ENCODE measurements at places on chromosomes 7 and 10.
A peak's percentile ranks its signal among the peaks of the same experiment; 100 is the strongest.

GRCh38 chr10:122142641-122143237 lies 128.4 kb upstream of the BTBD16 start:
- peak; percentile 70 for DNase-seq

DNA sequence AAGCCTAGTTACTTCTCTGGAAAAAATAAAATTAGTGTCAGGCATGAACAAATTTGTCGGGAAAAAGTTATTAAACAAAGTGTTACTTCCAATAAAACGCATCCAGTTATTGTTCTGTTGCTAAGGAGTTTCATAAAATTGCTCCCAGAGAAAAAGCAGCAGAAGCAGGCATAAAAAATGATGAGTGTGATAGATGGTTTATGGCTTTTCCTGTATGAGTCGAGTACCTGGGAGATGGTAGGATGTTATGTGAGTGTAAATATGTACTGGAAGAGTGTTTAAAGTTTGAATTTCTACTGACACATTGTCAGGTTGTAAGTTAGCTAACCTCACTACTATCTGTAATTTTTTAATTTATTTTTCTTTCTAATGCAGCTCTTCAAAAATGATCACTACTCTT lies 390.7 kb downstream of the ARL4A start:
- DNase-seq = no peak

- DNase-seq = no peak
Observed at GRCh38 chr7:21414795-21415393, 13.0 kb upstream of the SP4 start.

- no peak for DNase-seq
Observed at GRCh38 chr7:158448430-158449100, 139.1 kb downstream of the PTPRN2 start.

DNA sequence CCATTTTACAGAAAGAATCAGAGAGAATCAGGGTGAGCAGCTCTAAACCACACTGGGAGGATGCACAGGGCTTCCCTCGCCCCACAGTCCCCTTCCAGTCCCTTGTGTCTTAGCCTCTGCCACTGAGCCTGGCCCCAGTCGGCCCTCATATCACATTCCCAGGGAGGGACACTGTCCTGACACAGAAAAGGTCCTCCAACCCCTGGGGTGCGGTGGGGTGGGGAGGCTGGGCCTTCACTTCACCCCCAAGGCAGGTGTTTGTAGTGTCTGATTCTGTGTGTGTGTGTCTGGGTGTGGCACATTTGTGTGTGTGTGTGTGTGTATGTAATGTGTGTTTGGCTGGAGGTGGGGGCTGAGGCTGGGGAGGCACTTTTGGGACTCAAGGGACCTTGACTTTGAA lies 1.8 kb upstream of the KCP start:
- DNase-seq = no peak

DNA sequence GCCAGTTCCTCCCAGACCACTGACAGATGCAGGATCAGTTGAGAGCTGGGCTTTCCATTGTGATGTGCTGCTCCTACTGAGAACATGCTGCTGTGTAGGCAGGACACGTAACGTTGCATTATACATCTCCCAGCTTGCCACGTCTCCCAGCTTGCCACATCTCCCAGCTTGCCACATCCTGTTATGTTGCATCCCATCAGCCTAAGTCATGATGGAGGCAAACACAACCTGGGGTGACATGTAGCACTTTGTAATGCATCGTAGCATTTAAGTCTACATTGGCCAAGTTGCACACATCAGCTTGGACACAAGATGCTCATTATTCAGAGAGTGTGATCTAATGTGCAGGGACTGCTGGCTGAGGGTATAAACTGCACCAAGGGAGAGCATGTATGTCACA lies 73.3 kb upstream of the CHCHD3 start:
- DNase-seq = no peak

GRCh38 chr10:93463723-93464476 lies 18.2 kb downstream of the MYOF start:
- DNase-seq = peak; percentile 47

GRCh38 chr7:129789000-129789399 lies 163.8 kb downstream of the UBE2H start:
- no peak for DNase-seq

DNA sequence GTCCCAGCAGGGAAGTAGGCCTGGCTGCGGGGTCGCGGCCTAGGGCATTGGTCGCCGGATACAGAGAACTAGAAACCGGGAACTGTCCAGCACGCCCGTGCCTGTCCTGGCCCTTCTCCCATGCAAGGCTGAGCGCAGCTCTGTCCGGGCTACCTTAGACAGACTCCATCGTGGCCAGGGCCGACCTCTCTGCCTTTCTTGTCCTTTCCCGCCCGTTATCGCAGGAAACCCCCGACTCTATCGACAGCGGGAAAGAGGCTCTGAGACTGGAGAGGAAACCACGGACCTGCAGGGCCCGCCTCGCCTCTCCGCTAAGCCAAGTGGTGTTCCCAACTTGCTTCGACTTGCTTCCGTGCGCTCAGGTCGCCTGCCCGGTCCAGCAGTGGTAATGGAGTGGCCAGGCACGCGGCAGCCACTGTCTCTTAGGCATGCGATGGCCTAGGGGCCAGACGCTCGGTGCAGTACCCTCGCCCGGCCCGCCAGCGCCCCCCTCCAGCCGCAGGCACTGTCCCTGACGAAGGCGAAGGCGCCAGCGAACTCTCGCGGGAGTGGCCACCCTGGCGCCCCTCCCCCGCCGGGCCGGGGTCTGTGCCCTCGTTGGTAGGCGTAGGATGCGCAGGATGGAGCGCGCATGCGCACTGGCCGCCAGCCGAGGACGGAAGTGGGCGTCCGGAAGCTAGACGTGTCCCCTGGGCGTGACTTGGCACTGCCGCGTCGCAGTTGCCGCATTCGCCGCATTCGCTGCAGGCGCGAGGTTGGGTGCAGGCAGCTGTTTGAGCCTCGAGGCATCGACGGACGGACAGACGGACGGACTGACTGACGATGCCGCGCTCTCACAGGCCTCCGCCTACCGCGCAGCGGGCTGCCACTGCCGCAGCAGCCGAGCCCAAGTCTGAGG lies 54.4 kb downstream of the MCMBP start:
- peak; percentile 92 for DNase-seq

DNA sequence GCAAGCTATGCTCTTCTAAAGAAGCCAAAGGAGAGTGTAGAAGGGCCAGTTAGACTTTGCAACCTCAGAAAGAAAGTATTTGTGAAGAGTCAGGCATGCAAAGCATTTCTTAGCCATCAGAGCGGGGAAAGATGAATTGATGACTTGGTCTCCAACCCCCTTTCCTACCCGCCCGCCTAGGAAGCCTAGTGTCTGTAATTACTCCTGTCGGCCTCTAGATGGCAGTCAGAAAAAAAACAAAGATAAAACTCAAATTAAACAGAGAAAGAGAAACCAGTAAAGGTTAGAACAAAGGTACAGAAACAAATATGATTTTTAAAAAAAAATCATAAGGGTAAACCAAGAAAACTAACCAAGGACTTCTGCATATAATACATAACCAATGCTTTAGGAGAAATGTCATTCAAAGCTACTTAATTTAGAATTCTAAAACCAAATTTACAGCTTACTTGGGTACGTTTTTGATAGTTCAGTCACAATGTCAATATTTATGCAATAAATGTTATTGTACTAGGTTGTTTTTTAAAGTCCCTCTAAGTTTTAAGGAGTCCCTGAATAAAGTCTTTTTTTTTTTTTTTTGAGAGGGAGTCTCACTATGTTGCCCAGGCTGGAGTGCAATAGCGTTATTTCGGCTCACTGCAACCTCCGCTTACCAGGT lies 97.6 kb downstream of the LYZL1 start:
- peak; percentile 55 for DNase-seq

- no peak for DNase-seq
Observed at GRCh38 chr7:13898957-13899670, 90.4 kb downstream of the ETV1 start.

GRCh38 chr7:128955981-128956380 lies 18.3 kb downstream of the IRF5 start:
- DNase-seq = no peak

DNA sequence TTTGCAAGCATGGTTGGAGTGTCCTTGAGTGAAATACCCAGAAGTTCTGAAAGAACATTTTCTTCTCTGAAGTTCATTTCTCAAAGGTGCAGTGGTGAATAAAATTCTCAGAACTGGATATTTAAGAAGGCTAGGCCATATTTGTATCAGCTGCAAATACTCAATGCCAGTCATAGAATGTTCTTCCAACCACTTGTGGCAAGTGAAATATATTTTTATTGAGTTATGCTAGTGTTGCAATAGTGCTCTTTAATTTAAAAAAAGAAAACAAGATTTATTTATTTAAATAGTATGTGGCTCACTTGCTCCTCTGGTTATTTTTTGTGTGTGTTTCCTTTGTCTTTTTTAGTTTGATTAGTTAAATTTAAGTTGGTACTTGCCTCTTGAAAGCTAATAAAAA lies 64.5 kb downstream of the PALS2 start:
- no peak for DNase-seq

GRCh38 chr7:5523052-5523711 lies 99.5 kb upstream of the TNRC18 start:
- peak; percentile 68 for DNase-seq

GRCh38 chr7:100429637-100430492 lies at the start of gene MEPCE:
MEPCE (plus strand) TSS chr7:100429831; CDS start chr7:100430019, 188 bp downstream.
- DNase-seq = peak; percentile 99

- DNase-seq = no peak
Observed at GRCh38 chr10:33288127-33288526, 46.3 kb downstream of the NRP1 start.

DNA sequence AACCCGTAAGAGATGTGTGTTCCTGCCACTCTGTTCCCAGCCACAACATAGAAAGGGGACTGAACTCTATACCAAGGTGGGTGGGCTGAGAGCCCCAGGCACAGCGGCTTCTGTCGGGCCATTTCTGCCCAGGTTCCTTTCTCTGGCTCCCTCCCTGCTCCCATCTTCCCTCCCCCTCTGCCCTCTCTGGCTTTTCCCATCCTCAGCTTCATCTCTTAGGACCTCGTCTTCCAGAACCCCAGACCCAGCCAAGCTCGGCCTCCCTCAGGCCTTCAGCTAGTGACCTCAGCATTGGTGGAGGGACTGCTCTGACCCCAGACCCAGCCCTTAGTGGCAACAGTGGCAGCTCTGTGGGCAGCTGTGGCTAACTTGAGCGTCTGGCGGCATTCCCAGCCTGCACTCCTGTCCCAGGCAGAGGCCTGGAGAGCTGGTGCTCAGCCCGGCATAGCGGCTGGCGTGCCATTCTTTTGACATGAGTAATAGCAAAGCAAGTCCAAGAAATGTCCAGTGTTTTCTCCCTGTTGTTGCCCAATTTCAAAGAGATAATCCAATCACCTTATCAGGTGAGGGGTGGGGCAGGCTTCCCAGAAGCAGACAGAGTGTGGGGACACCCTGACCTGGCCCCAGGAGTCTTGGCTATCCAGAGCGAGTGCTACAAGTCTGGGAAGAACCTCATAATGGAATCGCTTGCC lies 15.9 kb downstream of the PTPRE start:
- no peak for DNase-seq

DNA sequence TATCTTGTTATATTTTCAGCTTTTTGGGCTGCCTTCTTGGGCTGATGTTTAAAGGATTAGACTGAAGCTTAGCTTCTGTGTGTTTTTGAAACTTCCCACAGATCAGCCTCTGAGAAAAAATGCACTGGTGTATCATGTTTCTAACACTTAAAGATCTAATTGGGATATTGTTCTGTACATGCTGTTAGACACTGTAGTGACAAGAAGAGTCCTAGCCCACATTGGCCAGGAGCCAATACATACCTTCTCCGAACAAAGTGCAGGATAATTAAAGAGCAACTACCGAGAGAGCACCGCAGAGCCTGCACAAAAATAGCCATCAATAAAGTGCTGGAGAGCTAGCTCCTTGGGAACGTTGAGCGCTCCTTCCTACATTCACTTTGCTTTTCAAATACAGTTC lies 289.4 kb upstream of the SP8 start:
- DNase-seq = peak; percentile 35

- DNase-seq = no peak
Observed at GRCh38 chr7:41292487-41292886, 410.4 kb downstream of the INHBA start.

DNA sequence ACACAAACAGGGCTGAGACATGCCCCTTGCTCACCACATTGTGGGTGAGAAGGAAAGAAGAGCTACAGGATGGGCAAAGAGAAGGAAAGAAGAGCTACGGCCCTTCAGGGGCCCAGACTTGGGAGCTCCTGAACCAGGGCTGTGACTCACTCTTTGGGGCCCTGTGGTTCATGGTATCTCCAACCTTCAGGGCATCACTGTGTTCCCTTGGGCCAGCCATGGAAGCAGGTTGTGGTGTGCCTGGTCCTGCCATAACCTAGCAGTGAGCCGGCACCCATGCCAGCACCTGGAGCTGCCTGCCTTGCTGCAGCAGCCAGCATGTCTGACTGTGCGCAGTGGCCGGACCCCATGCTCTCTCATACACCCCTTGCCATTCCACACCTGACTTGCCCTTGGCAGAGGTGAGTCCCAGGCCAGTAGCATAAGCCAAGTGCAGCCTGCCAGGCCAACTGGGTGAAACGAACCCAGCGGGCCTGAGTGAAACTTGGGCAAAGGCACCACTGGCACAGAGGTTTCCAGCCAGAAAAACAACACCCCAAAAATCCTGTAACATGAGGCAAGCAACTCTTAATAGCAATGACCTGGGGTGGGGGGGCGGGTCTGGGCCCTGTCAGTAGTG lies 89.0 kb upstream of the CACUL1 start:
- no peak for DNase-seq

- no peak for DNase-seq
Observed at GRCh38 chr10:63030536-63030935, 102.6 kb upstream of the NRBF2 start.

- no peak for DNase-seq
Observed at GRCh38 chr7:15855525-15856109, 169.1 kb upstream of the MEOX2 start.

DNA sequence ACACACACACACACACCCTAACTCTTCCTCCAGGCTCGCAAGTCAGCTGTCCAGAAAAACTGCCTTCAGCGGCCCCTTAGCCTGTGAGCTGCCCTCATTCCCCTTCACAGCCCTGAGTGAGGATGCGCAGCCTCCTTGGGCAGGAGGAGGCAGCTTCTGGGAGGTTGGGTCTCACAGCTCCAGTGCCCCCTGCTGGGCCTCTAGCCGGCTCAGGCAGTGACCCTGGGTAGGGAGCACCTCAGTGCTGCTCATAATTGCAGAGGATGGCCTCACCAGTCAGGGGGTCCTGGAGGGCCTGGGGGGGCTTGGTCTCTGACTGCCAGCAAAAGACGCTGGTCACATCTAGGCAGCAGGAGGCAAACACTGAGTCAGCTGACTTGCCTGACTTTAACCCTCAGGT lies 43.7 kb downstream of the ZNF273 start:
- no peak for DNase-seq

- no peak for DNase-seq
Observed at GRCh38 chr7:133698127-133698526, 429.0 kb upstream of the LRGUK start.

- DNase-seq = peak; percentile 55
Observed at GRCh38 chr10:101066146-101066895, 4.5 kb downstream of the KAZALD1 start.

DNA sequence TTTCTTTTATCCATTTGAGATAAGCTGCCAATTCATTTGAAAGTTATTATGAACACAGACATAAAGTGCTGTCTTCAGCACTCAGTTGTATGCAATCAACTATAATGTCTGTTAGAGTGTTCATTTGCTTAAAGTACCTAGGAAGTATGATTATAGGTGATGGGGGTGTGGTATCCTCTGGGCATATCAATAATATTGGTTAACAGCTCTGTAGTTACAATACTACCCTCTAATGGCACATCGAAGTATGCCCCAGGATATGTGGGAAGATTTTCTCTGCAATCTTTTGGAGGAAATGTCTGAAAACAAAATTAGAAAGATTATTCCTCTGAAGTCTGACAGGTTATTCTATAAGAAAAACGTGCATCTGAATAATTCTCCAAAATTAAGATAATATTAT lies 429.7 kb downstream of the ARL4A start:
- no peak for DNase-seq

Data from tongue (tissue), 3 donors.